Stimulated activated CD4-positive, alpha-beta T cell treated with anti-CD3 and anti-CD28 coated beads, TNF-alpha, amount 100 ng/mL, for 1 hour (primary cell): ENCODE measurements at places on chromosomes 7 and 10.

DNA sequence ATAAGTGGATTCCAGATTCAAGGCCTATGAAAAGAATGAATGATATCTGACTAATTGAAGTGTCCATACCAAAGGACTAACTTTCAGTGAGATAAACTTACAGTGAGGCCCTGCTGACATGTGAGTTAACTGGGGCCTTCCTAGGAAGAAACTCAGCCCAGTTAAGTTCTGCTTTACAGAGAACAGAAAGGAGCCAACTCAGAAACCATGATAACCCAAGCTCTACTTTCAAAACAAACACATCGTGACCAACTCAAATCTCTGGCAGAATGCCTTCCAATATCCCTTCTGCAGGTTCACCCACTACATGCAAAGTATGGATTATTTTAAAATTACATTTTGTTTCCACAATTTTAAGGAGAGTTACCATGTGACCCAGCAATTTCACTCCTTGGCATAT is 75.8 kb upstream of the MRLN start:
- no peak for DNase-seq

GRCh38 chr7:155780884-155781283 is 31.4 kb downstream of the SHH start:
- no peak for DNase-seq

DNA sequence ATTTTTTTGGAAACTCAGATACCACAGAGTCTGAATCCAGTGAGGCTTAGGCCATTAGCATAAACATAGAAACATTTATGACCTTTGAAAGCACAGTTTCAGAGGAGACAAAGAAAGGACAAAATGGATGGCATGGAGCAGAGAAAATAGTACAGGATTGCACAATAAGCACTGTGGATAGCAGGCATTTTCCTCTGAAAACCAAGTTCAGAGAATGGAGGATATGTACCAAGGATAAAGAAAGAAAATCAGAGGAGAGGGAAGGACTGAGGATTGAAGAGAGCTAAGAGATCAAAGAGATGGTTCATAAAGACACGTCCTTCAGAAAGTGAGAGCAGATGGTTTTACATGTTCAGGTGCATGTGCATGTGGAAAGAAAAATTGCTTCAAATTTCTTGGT is 707.2 kb upstream of the CELF2 start:
- DNase-seq: no peak

GRCh38 chr7:140330128-140330527 is 68.2 kb downstream of the SLC37A3 start:
- no peak for DNase-seq
